ENCODE measurements at places on chromosomes 5 and 9.

DNA sequence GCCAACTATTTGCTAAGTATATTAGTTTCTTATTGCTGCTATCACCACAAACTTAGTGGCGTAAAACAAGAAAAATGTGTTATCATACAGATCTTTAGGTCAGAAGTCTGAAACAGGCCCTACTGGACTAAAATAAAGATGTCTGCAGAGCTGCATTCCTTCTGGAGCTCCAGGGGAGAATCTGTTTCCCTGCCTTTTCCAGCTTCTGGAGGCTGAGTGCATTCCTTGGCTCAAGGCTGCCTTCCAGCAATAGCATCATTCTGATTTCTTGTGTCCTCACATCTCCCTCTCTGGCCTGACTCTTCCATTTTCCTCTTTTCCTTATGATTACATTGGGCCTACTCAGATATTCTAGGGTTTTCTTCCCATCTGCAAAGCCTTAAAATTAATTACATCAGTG is 15.9 kb downstream of the MAN2A1 start:
- H3K4me1 ChIP-seq: no peaks in the 10 kb centered on the region
- no peak for DNase-seq
- H3K27ac ChIP-seq: no peak overlapping the region
- no peaks in the 10 kb centered on the region for H3K27me3 ChIP-seq
- H3K36me3 ChIP-seq: peaks cover 14% of the 10 kb centered on the region

- no peak for DNase-seq
- H3K27ac ChIP-seq: peak within 1 kb of the TSS; percentile 73
- peak within 1 kb of the TSS; percentile 78 for H3K4me3 ChIP-seq
- peaks cover 13% of the 10 kb centered on the region for H3K36me3 ChIP-seq
- H3K27me3 ChIP-seq: no peaks in the 10 kb centered on the region
Observed at GRCh38 chr9:124257844-124258606, at the start of gene NEK6. Gene NEK6 (plus strand): TSS chr9:124257949. CDS start chr9:124301965, 44,016 bp downstream.

DNA sequence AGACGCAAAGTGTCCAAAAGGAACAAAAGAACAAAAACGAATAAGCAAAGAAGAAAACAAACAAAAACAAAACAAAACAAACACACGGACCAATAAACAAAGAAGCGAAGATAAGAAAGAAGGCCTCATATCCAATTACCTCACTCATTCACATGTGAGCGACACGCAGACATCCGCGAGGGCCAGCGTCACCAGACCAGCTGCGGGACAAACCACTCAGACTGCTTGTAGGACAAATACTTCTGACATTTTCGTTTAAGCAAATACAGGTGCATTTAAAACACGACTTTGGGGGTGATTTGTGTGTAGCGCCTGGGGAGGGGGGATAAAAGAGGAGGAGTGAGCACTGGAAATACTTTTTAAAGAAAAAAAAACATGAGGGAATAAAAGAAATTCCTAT is 28.3 kb upstream of the WWC1 start:
- H3K27me3 ChIP-seq: no peaks in the 10 kb centered on the region
- H3K36me3 ChIP-seq: peaks cover 24% of the 10 kb centered on the region
- no peak for DNase-seq

- H3K4me3 ChIP-seq: no peak overlapping the region
- H3K36me3 ChIP-seq: no peaks in the 10 kb centered on the region
- DNase-seq: no peak
- no peak overlapping the region for H3K27ac ChIP-seq
- peaks cover 12% of the 10 kb centered on the region for H3K27me3 ChIP-seq
- H3K4me1 ChIP-seq: no peaks in the 10 kb centered on the region
Observed at GRCh38 chr9:132116583-132116982, 36.9 kb upstream of the MED27 start.

- DNase-seq: no peak
- H3K4me1 ChIP-seq: no peaks in the 10 kb centered on the region
- no peaks in the 10 kb centered on the region for H3K36me3 ChIP-seq
- peaks cover 3% of the 10 kb centered on the region for H3K27me3 ChIP-seq
Observed at GRCh38 chr5:91499943-91500531, 116.9 kb upstream of the ARRDC3 start.
